ENCODE measurements at places on chromosomes 13 and 19.

DNA sequence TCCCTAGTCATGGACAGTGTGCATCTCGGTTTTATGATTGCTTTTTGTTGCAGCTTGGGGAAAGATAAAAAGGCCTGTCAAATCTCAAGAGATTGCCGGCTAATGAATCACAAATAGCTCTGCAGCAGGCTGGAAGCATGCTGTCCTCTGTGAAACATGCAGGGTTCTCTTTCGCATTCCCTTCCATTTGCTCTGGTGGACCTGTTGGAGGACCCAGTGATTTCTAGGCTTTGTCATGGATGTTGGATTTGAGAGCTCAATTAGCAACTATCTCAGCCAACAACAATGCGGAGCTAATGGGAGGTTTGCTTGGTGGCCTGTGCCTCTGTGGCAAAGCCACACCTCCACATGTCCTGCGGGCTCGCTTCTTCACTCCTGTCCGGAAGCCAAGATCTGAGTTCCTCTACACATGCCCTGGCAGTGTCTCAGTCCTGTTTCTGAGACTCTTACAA is 418.1 kb upstream of the ARGLU1 start:
- DNase-seq: no peak

DNA sequence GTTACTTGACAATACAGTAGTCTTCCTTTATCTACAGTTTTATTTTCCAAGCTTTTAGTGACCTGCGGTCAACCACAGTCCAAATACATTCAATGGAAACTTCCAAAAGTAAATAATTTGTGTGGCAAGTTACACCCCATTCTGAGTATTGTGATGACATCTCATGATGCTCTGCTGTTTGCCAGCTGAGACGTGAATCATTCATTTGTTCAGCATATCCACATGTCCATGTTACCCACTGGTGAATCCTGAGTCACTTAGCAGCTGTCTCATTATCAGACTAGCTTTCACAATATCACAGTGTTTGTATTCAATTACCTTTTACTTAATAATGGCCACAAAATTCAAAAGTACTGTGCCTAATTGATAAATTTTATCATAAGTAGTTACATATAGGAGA is 179.8 kb downstream of the PRR20E start:
- no peak for DNase-seq

DNA sequence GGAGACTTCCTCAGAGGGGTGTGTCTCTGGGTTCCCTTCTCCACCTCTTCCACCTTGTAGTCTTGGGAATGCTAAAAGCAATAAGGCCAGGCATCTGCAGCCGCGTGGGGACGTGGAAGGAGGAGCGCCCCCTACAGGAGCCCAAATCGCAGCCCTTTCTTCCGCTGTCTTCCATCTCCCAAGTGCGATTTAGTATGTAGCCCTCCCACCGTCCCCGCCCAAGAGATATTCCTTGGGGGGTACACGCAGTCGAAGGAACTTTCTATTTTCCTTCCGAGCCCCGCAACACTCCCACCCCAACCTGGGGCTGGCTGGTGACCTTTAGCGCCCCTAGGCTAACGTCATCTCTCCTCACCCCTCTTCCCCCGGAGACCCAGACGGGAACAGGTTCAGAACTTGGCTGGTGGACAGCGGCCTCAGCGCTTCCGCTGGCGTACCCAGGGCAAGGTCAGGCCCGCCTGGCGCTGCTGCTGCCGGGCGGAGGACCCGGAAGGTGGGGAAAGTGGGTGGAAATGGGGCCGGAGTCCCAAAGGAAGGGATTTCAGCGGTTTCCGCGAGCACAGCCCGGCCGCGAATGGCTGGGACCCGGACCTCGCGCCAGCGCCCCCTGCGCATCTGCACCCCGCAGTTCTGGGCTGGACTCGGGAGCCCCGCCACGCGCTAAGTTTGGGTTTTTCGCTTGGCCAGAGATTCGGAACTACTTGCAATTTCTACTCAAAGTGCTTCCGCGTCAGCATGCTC is 2.1 kb upstream of the PCDH8 start:
- DNase-seq: no peak

- DNase-seq: no peak
Measured at GRCh38 chr19:6481541-6482342, at the start of gene DENND1C. Gene DENND1C (minus strand): TSS chr19:6481787. CDS start chr19:6481695, 92 bp downstream.

Data from NCI-H187 treated with DMSO at 0.1 percent for 48 hours (cell line).